ENCODE measurements at places on chromosomes 5 and 9.

DNA sequence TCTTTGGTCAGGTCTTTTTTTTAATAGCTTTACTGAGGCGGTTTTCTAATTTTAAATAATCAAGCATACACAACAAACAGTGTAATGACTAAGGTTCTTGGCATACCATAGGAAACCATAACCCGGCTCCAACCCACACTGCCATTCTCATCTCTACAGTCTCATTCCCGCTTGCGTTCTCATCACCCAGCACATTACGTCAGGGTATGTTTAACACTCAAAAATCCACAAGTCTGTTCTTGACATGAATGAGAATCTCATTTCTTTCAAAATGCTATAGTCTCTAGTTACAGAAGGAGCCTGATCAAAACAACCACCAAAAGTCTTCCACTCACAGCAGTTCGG lies 505 bp downstream of the C5orf34 start:
- no peak for DNase-seq

GRCh38 chr5:43592363-43592762 lies 10.6 kb upstream of the NNT start:
- no peak for DNase-seq

DNA sequence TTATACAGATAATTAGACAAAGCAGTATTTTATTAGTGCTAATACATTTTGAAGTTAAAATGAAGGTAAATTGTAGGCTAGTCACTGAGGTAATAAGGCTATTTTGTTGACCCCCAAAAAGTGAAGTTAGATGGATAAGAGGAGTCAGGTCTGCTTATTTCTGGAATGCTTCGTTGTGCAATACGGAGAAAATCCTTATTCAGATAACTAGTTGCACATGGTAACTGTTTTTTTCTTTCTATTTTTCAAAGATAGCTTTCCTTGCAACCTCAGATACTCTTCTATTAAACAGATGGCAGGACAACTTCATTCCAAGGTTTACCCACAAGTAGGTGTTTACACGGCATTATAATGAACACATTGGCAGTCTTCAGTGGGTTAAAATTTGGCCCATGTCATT lies 101.1 kb downstream of the TMEM174 start:
- no peak for DNase-seq

- DNase-seq = no peak
Measured at GRCh38 chr9:89798547-89799120, 193.8 kb downstream of the GADD45G start.

Data from NCI-H1417 treated with DMSO at 0.1 percent for 48 hours (cell line).